Activated CD8-positive, alpha-beta T cell treated with anti-CD3 and anti-CD28 coated beads for 36 hours (primary cell): ENCODE measurements at places on chromosomes 5 and 9. TPM values are rescaled to one million over a fixed set of nuclear protein-coding genes. Genes with fewer than 3 reads are reported as not detected.
A peak's percentile ranks its signal among the peaks of the same experiment; 100 is the strongest.

Gene ZBED3
- total RNA-seq: 5.2 TPM

DNA sequence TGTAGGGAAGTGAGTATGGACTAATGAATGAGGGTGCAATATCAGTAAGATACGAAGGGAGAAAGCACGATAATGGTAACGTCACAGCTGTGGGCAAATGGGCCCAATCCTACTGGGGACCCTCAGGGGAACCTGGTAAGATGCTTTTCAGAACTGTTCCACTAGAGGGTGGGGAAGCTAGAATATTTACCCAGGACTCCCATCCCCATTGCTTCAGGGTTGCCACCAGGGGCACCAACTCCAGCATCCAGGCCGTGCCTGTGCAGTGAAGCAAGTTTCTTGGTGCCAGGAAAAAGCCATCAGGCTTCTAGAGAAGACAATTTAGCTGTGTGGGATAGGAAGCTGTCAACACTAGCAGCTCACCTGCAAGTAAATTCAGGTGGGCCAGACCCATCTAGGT lies 409.3 kb downstream of the AGTPBP1 start:
- DNase-seq: no peak

DNA sequence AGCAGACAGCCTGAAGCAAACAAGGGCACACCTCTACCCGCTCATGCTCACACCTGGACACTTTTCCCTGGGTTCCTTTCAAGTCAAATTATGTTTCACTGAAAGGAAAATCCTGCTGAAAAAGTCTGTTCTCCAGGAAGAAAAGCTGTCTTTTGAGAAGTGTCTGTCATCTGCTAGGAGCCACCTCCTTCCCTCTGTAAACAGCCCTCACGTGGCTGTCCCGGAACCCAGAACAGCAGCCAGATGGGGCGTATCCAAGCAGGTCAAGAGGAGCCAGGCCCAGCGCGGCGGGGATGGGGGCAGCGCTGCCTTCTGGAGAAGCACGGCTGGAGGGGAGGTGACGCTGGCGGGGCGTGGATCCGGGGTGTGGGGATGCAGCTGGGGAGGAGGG lies at the start of gene PNPLA7:
PNPLA7 (minus strand) TSS at position 172 of the 391 bp plus-strand sequence. CDS start 205 bp downstream, outside the sequence.
- DNase-seq: peak; percentile 65

GRCh38 chr5:104914536-104915070 lies 1352.0 kb upstream of the NUDT12 start:
- DNase-seq: no peak

Gene TERT
- total RNA-seq: 12.5 TPM
